ENCODE measurements at places on chromosomes 12 and 14. TPM values are rescaled to one million over a fixed set of nuclear protein-coding genes. Genes with fewer than 3 reads are reported as not detected.

Gene LIN7A
- total RNA-seq = 5.4 TPM

Gene MANSC1
- total RNA-seq = 15.9 TPM

GRCh38 chr12:49357103-49357678 is 10.1 kb upstream of the SPATS2 start:
- H3K4me1 ChIP-seq = peaks cover 2% of the 10 kb centered on the region
- H3K27me3 ChIP-seq = no peaks in the 10 kb centered on the region
- no peak overlapping the region for H3K27ac ChIP-seq
- no peak overlapping the region for H3K4me3 ChIP-seq
- no peak for DNase-seq

GRCh38 chr14:69358233-69358963 is 39.7 kb downstream of the ERH start:
- no peak overlapping the region for H3K27ac ChIP-seq
- H3K27me3 ChIP-seq = no peaks in the 10 kb centered on the region
- no peaks in the 10 kb centered on the region for H3K36me3 ChIP-seq
- H3K4me1 ChIP-seq = peaks cover 19% of the 10 kb centered on the region

DNA sequence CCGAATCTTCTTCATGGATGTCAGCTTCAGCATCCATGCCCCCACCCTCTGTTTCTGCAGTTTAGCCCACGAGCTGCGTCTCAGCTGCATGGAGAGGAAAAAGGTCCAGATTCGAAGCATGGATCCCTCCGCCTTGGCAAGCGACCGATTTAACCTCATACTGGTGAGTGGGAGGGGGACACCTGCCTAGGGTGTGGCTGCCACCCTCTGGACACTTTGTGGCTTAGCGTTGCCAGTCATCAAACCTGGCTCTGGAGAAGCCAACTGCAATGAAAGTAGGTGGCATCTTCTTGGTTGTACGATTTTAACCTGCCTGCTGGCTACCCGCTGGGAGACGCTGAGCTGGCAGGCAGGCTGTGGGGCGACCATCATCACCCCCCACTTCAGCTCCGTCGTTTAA is 16.7 kb downstream of the DCAF4 start:
- no peak for DNase-seq
- peaks cover 32% of the 10 kb centered on the region for H3K36me3 ChIP-seq
- no peak overlapping the region for H3K27ac ChIP-seq
- no peaks in the 10 kb centered on the region for H3K27me3 ChIP-seq
- H3K4me1 ChIP-seq = no peaks in the 10 kb centered on the region

Gene PIWIL1
- not detected for total RNA-seq
